ENCODE measurements at places on chromosomes 1 and 21.

- DNase-seq = no peak
These were observed 11.1 kb upstream of the RASSF5 start for GRCh38 chr1:206496131-206496793.

DNA sequence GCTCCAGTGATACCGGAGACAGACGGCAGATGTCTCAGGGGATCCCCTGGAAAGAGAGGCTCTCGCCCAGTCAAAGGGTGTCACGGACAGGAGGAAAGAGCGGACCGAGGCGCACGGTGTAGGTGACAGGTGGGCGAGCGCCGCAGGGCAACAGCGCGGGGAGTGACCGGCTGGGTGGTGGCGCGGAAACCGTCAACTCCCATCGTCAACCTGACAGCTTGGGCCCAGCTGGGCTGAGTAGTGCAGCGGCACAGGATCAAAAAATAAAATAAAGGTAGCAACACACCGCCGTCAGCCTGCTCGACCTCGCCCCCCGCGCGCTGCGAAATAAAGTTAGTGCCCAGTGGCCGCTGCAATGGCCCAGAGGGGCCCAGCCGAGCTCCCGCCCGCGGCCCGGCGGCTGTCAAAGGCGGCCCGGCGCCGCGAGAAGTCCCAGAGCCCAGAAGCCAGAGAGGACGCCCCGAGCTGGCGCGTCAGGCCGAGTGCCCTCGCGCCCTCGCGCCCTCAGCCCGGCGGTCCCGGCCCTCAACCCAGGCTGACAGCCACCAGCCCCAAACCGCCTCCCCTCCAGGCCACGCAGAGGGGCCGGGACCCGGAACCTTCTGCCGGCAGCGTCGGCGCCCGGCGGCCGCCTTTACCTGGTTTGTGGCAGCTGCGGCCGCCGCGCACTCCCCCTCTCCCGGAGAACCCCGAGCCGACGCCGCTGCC, at the start of gene LYST:
Gene LYST (minus strand): TSS at position 702 of the 708 bp plus-strand sequence. CDS start 36,489 bp downstream, outside the sequence.
- peak; percentile 53 for DNase-seq

- DNase-seq = peak; percentile 3
These were observed 220.8 kb downstream of the SLC35F3 start for GRCh38 chr1:234125283-234125682.

GRCh38 chr1:184747089-184747955, 7.3 kb downstream of the EDEM3 start:
- no peak for DNase-seq

DNA sequence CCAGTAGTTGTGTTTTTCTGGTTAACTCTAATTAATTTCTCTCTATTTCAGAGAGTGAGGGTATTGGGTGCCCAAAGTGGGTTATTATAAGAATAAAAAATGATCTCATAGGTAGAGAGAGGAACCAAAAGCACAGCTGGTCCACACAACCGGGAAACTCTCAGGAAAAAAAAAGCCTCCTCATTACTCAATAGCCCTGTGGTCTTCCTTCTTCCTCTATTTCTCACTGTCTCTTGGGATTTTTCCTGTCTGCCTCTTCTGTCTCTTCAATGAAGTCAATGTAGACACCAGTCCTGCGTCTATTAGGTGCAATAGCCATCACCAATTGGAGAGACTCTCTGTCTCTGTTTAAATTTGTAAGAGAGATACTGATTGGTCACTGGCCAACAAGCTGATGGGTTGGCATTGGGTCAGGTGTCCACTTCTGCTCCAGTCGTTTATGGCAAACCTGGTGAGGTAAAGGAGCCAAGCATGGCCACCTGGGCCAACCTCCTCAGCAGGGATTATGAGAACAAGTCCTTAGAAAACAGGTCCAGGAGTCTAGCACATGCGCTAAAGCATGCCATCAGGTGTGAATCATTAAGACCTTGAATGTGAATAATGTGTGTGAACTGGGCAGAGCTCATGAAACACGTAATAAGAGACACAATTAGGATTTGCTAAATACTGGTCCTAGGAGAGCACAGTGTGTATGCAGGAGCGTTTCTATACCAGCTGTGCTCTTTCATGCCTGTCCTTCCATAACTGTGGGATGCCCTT, 443.0 kb upstream of the RUNX1 start:
- DNase-seq = no peak

- DNase-seq = no peak
These were observed 114.4 kb upstream of the VAMP3 start for GRCh38 chr1:7656557-7657215.

DNA sequence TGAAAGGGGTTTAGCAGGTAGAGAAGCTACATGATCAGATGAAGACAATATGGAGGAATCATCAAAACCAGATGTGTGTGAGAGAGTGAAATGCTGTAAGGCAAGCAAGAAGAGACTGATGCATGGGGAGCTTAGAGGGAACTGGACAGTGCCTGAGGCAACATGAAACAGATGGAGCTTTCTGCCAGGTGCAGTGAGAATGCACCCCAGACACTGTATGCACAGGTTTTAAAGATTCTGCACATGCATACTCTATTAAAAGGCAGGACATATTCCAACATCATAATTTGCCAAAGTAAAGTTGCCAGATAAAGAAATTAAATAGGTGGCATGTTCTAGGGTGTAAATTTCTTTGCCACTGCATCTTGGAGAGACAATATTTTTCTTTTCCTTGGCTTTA, 200.1 kb downstream of the AMY1C start:
- DNase-seq = no peak

DNA sequence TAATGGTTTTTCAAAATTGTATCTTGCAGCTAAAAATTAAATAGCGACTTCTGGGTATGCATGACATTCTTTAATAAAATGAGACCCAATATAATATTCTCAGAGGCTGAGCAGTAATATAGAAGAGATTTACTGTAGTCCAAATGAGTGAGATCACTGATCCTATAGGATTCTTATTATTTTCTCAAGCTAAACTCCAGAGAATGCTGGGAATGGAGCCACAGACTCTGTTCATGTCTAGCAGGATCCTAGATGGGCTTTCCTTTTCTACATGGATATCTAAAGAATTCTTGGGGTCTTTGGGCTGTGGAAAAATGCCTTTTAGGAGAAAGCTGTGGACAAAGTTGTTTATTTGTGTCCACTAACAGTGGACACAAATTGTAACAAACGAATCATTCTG, 150.7 kb upstream of the ZNF644 start:
- no peak for DNase-seq

DNA sequence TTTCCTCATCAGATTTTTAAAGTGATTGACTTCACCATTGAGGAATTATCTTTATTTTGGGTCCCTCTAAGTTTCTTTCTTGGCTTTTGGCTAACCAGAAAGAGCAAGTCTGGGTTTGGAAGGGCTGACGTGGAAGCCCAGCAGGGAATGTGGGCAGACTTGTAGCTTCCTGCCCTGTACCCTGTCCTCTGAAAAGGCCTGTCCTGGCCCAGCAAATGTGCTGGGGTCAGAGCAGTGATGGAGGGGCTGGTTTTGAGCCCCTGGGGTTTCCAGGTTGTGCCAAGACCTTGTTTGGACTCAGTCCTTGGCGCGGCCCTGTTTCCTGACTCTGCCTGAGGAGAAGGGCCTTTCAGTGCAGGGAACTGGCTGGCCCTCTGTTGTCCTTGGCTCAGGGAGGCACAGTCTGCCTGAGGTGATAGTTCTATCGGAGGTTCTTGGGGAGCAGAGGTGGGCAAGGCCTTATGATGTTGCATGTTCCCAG, 72.1 kb downstream of the UCK2 start:
- DNase-seq = no peak

DNA sequence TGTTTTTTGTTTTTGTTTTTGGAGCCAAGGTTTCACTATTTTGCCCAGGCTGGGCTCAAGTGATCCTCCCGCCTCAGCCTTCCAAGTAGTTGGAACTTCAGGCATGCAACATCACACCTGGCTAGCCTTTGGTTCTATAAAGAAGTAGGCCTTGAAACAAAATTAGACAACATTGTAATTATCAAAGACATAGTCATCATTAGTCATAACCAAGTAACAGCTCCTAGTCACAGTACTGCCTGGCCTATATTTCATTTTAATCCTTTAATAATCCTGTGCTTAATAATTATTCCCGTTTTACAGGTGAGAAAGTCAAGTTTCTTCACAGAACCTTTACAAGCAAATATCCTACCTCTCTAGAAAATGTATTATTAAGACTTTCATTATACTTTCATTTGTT, 52.3 kb upstream of the TBX15 start:
- DNase-seq = no peak

DNA sequence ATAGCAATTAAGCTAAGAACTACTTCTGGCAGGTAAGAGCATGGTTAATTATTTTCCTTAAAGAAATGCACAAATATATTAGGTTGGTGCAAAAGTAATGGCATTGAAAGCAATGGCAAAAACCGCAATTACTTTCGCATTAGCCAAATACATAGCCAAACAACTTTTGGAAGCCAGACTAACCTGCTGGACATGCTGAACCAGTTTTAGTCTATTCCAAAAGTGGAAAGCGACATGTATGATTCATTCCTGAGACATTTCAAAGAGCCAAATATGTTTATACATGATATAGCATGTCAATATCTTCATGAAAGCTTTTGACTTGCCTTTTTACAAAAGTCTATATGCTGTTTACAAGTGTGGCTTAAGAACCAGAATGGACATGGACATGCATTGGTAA, 23.4 kb upstream of the DR1 start:
- no peak for DNase-seq

DNA sequence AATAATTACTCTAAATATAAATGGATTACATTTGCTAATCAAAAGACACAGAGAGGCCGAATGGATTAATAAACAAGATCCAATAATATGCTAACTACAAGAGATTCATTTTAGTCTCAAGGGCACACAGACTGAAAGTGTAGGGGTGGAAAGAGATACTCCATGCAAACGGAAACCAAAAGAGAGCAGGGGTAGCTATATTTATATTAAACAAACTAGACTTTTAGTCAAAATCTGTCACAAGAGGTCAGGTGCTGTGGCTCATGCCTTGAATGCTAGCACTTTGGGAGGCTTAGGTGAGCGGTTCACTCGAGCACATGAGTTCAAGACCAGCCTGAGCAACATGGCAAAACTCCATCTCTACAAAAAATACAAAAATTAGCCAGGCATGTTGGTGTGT, 33.6 kb upstream of the DISP1 start:
- DNase-seq = no peak

DNA sequence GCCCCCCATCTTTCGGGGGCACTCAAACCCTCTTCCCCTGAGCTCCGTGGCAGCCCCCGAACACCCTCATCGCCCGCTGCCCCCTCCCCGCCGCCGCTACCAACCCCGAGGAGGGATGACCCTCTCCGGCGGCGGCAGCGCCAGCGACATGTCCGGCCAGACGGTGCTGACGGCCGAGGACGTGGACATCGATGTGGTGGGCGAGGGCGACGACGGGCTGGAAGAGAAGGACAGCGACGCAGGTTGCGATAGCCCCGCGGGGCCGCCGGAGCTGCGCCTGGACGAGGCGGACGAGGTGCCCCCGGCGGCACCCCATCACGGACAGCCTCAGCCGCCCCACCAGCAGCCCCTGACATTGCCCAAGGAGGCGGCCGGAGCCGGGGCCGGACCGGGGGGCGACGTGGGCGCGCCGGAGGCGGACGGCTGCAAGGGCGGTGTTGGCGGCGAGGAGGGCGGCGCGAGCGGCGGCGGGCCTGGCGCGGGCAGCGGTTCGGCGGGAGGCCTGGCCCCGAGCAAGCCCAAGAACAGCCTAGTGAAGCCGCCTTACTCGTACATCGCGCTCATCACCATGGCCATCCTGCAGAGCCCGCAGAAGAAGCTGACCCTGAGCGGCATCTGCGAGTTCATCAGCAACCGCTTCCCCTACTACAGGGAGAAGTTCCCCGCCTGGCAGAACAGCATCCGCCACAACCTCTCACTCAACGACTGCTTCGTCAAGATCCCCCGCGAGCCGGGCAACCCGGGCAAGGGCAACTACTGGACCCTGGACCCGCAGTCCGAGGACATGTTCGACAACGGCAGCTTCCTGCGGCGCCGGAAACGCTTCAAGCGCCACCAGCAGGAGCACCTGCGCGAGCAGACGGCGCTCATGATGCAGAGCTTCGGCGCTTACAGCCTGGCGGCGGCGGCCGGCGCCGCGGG, 837 bp downstream of the FOXD3 start:
- peak; percentile 45 for DNase-seq

GRCh38 chr1:29586991-29587745, 350.8 kb downstream of the PTPRU start:
- DNase-seq = no peak

GRCh38 chr1:7786795-7787194, 2.7 kb downstream of the PER3 start:
- no peak for DNase-seq

DNA sequence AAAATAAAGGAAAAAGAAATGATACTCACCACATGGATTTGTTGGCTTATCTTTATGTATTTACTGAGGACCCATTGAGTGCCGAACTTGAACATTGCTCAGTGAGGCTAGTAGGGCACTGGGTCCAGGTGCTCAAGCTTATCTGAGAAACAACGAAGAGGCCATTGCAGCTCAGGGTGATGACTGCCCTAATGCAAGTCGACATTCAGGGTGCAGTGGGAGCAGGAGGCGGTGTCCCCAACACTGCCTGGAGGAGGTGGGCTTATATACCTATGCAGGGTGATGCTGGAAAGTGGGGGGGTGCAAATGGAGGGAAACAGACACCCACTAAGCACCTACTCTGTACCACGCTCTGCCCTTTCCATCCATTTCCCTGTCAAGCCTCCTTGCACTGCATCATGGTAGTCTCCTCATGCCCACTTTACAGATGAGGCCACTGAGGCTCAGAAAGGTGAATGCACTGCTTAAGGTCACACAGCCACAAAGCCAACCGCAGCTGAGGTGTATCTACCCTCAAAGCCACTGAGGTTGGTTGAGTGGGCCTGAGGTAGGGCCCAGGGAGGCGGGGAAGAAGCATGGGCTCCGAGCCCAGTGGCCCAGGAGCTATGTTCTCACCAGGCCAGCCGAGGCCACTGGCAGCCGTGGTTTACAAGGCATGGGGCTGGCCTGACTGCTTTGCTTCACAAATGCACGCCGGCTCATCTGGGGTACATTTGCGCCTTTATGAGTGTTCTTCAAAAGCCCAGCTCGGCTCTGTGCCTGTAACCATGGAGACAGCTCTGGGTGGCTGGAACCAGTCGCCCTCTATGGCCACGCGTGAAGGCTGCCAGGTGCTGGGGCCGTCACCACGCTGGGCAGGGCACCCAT, 103.8 kb downstream of the EPHB2 start:
- DNase-seq = no peak

DNA sequence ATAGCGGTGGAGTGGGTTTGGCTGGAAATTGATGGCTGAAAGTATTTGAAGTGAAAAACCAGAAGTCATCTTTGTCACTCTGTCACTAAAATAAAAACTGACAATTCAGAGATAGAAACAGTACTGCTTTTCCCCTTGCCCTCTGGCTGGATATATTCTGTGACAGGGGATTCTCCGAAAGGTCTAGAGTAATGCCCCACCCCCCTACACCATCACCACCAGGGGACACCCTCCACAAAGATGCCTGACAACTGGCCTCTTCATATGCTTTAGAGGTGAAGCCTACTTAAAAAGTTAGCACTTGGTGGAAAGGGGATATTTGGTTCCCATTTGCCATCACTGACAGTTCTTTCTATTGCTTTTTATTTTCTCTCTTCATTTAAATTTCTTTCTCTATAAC, 73.5 kb downstream of the SGIP1 start:
- no peak for DNase-seq
